SHP77 (cell line): ENCODE measurements at places on chromosomes 1 and 21.

DNA sequence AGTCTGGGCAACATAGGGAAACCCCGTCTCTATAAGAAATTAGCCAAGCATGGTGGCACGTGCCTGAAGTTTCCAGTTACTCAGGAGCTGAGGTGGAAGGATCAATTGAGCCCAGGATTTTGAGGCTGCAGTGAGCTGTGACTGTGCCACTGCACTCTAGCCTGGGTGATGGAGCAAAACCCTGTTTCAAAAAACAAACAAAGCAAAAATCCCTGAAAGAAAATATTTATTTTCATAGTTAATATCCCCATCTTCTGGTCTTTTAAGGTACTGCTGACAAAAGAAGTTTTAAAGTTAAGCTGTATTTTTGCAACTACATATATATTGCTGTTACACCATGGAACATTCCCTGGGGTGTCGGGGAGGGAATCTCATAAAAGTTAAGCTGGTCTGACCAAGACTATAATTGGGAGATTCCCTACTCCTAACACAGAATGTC lies 26.0 kb downstream of the VAMP4 start:
- no peak for DNase-seq

DNA sequence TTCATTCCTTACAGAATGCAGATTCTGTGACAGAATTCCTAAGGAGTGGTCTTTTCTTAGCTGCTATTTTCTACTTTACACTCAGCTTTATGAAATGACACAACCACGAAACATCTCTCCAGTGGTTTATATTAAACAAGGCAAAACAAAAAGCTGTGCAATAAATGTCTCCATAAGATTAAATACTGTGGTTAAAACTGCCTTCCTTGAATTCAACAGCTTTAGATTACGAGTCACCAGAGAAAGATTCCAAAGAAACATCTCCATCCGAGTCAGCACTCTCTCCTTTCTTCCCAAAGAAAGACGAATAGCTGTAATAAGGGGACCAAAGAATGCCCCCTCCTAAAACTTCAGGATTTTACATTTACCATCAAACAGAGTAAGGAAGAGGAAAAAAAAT lies 4.6 kb upstream of the C1orf87 start:
- no peak for DNase-seq

GRCh38 chr1:201896951-201897391 lies 8.3 kb downstream of the SHISA4 start:
- DNase-seq: no peak

- DNase-seq: peak; percentile 7
Observed at GRCh38 chr1:32925403-32926162, 24.4 kb upstream of the TMEM54 start.

- no peak for DNase-seq
Observed at GRCh38 chr1:178938101-178938958, 67.5 kb upstream of the ANGPTL1 start.

GRCh38 chr1:98410082-98410481 lies 251.4 kb upstream of the SNX7 start:
- DNase-seq: no peak

- no peak for DNase-seq
Observed at GRCh38 chr1:77687519-77687906, 5.1 kb upstream of the ZZZ3 start.

GRCh38 chr1:153959454-153959853 lies 1.0 kb upstream of the CRTC2 start:
- DNase-seq: no peak

DNA sequence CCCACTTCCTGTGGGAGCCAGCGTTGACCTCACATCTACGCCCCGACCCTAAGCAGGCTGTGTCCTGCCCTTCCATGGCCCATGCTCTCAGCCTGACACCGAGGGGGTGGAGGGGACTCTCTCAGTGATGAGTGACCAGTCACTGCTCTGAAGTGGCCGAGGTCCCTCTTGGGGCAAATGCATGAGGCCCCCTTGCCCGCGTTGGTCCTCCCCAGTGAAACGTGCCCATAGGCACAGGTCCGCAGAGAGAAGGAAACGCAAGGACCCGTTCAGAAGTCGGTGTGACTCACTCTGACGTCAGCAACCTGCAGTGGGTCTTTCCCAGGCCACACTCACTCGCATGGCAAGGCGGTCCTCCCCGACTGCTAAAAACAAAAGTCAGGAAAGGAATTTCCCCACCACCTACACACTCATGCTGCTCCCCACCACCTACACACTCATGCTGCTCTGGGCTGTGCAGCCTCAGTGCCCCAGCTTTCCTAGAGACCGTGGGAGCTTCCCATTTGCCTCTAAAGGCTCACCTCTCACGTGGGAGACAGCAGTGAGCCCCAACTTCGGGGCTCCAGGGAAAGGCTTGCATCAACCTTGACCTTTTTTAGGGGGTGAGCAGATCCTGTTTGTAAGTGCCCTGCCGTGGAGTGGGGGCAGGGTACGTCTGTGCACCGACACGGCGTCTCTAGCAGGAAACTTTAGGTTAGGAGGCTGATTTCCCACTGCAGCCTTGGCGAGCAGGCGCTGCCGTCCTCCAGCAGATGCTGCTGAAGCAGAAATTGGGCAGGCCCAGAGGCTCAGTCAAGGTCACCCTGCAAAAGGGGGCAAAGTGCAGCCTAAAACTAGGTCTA lies 11.4 kb downstream of the UBASH3A start:
- DNase-seq: peak; percentile 49

- no peak for DNase-seq
Observed at GRCh38 chr1:58395355-58395754, 151.2 kb downstream of the OMA1 start.

DNA sequence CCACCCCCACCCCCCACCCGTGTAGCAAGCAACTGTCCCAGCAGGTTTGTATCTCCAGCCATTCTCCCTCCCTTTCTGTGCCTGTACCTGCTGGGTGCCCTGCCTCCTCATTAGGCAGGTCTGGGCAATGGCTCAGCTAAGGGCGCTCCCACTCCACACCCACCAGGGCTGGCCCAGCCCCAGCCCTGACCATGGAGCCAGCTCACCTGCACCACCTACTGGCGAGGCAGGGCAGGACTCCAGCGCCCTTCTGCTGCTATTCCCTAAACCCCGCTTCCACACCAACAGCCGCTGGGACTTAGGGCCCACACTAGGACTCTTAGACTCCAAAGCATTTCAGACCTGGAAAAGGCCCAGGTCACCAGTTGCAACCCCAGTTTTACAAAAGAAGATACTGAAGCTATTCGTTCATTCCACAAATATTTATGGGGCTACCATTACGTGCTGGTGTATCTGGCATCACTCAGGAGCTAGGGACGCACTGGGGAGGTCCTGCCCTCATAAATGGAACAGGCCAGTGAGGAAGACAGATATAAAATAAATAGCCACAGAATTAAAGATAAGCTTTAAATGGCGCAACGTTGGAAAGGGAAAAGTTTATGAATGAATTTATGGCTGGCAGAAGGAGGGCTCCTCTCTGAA lies 24.0 kb downstream of the PGLYRP3 start:
- DNase-seq: no peak

DNA sequence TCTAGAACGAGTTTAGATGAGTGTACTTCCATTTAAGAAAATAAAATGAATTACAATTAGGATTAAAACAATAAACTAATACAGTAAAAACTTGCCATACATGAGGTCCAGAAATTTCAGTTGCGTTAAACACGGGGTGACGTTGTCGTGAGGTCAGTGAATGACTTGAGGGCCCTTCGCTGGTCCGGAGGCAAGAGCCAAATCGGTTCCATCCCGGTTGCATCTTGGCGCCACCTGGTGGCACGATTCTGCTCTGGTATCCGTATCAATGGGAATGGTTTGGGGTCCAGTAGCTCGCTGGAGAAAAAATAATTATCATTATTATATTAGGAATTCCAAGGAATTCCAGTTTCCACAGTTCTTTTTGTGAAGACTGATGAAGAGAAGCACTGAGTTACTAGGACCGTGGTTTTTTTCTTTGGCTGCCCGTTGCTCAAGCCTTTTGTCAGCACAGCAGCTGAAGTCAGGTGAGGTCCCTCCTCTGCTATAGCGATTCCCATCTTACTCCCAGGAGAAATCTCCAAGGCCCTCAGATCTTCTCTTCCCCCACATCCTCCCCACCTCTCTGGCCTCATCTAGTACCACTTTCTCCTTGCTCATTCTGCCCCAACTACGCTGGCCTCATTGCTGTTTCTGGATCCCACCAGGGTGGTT lies 161.4 kb downstream of the SLC35F3 start:
- peak; percentile 69 for DNase-seq

DNA sequence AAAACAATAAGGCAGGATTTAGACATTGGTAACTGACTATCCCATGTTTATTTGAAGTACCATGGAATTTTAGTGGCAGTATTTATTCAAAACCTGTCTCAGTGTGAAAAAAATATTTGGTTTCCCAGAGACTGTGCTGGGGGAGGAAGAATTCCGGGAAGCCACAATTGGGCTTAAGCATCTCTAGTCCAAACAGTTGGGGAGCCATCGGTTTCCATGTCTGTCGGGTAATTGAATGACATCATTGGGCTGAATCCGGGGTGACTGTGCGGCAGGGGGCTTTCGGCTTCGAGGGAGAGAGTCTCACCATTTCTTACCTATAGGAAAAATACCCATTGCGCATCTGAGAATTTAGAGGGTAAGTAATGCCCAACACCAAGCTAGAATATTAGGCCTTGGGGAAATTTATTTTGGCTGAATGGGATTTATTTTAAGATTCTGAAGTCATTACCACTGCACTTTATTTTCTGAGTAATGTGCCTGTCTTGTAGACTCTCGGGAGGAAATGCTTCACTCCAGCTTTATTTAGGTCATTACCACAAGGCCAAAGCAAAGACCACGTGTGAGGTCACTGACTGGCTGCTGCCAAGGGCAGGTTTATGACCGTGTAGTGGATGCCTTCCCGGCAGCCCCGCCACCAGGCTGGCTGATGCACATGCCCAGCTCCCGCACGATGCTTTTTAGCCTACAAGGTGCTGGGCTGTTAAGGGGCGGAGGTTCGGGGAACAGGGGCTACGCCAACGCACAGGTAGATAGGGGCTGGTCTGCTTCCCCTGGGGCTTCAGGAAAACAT lies 23.1 kb upstream of the UMODL1 start:
- peak; percentile 64 for DNase-seq

DNA sequence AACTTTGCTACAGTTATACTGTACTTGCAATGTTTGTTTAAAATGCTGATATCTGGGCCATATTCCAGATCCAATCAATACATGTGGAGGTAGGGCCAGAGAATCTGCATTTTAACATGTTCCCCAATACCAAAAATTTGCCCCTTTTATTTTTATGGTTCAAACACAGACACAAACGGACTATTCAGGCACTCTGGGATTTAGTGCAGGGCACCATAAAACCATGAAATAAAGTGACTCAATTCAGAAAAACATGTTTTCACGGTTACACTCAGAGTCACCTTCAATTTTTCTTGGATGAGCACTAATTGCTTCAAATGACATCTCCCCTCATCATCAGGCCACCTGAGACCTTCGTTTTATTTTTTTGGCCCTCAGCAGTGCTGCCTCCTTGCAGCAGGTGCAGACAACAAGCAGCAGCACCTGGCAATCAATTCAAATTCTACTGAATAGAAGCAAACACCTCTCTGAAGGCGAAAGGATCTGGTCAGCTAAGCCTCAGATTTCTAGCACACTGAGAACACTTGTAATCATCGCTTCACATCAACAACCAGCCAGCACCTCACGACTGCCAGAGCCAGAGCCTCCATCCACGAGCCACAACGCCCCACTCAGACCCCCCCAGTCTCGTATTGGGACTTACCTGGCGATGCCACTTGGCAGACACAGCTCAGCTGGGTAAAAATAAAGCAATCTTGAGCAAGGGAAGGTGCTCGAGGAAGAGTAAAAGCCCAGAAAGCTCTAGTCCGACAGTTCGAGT lies 1.1 kb downstream of the ERO1B start:
- peak; percentile 12 for DNase-seq

GRCh38 chr1:12387641-12388040 lies 157.8 kb downstream of the VPS13D start:
- no peak for DNase-seq

DNA sequence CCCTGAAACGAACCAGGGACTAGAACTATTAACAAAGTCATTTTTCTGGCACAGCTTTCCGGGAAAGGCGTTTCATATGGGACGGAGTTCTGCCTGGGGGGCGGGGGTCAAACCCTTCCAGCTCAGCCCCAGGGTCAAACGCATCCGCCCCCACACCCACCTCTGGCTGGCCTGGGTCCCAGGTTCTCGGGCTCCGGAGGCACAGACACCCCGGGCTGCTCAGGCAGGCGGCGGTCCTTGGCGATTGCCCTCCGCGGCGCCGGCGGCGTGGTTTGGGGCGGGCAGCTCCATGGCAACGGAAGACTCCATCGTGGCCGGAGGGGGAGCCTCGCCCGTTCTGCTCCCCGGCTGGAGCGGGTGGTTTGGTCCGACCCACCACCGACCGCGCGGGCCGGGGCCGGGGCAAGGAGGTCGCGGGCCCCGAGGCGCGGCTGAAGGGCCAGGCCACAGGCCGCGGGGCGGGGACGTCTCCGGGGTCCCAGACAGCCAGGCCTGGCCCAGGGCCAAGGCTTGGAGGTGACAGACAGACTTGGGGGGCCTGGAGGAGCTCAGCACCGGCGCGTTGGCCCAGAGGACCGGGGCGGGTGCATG lies at the start of gene CFAP74:
Gene CFAP74, minus strand, starts transcription at position 246 of the 591 bp plus-strand sequence. CDS start 12,830 bp downstream, outside the sequence.
- DNase-seq: no peak

DNA sequence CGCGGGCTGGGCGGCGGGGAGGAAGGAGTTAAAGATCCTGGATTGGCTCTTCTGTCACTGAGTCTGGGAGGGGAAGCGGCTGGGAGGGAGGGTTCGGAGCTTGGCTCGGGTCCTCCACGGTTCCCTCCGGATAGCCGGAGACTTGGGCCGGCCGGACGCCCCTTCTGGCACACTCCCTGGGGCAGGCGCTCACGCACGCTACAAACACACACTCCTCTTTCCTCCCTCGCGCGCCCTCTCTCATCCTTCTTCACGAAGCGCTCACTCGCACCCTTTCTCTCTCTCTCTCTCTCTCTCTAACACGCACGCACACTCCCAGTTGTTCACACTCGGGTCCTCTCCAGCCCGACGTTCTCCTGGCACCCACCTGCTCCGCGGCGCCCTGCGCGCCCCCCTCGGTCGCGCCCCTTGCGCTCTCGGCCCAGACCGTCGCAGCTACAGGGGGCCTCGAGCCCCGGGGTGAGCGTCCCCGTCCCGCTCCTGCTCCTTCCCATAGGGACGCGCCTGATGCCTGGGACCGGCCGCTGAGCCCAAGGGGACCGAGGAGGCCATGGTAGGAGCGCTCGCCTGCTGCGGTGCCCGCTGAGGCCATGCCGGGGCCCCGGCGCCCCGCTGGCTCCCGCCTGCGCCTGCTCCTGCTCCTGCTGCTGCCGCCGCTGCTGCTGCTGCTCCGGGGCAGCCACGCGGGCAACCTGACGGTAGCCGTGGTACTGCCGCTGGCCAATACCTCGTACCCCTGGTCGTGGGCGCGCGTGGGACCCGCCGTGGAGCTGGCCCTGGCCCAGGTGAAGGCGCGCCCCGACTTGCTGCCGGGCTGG lies at the start of gene NPR1:
Gene NPR1, plus strand, starts transcription at position 170 of the 818 bp plus-strand sequence. Its CDS starts 421 bp downstream, at position 591.
- peak; percentile 18 for DNase-seq

DNA sequence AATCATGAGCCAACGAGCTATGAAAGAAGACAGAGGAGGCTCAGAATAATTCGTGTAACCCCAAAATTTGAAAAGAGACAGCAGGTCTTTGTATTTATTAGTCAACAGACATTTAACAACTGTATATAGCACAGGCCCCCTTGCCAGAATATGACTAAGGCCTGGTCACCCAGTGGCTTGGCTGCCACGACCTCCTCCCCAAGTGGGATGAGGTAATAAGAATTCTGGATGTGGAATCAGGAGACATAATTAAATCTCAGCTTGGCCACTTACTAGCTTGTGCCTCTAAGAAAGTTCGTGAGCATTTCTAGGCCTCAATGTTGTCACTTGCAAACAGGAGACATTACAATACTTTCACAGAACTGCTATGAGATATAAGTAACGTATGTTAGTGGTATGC lies 134.2 kb upstream of the TNFSF4 start:
- no peak for DNase-seq
